ENCODE measurements at places on chromosomes 5 and 9. TPM values are rescaled to one million over a fixed set of nuclear protein-coding genes. Genes with fewer than 3 reads are reported as not detected.

DNA sequence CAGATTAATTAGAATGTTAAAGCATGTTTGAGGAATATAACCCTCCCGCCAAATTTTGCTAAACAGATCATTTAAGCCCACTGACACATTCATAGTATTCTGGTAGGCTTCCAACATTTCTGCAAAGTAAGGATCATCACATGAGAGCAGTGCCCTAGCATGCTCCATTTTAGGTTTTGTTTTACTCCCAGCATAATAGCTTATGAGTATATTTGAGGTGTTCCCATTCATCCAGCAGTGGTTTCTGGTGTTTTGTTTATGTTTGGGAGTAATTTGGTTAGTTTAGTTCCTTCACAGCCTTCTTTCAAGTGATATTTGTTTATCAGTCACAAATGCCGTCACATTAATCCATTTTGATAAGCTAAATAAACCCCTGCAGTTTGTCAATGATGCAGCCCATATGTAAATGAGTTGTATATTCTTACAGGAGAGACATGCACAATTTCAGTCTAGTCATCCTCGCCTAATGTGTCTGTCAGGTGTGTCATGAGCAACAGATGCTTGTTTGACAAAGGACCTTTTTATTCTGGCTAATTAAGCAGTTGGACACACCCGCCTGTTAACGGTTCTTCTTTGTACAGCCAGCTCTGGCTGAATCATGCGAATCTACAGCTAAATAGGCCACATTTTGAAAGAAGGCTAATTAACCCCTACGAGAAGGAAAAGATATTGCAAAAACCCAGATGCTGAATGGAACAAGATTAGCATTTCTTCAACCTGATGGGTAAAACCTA is 124.4 kb downstream of the RFX3 start:
- DNase-seq, result no peak

The PBX3 gene
- total RNA-seq, result 82.3 TPM

The CDX1 gene
- not detected for total RNA-seq

The GLRA1 gene
- not detected for total RNA-seq

DNA sequence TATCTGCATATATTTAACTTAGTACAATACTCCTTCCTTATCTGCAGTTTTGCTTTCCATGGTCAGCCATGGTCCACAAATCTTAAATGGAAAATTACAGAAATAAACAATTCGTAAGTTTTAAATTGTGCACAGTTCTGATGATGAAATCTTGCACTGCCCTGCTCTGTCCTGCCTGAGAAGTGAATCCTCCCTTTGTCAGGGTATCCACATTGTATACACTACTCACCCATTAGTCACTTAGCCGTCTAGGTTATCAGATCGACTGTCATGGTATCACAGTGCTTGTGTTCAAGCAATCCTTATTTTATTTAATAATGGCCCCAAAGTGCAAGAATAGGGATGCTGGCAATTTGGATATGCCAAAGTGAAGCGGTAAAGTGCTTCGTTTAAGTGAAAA is 8.3 kb upstream of the YTHDC2 start:
- DNase-seq, result no peak

GRCh38 chr5:179777909-179778308 is 15.9 kb upstream of the LTC4S start:
- no peak for DNase-seq

GRCh38 chr9:123343443-123344191 is 12.4 kb upstream of the CRB2 start:
- no peak for DNase-seq

- DNase-seq, result no peak
Observed at GRCh38 chr9:112355427-112355897, 22.0 kb upstream of the PTBP3 start.

Data from vagina (tissue), 2 donors.